ENCODE measurements at places on chromosomes 1 and 21.

DNA sequence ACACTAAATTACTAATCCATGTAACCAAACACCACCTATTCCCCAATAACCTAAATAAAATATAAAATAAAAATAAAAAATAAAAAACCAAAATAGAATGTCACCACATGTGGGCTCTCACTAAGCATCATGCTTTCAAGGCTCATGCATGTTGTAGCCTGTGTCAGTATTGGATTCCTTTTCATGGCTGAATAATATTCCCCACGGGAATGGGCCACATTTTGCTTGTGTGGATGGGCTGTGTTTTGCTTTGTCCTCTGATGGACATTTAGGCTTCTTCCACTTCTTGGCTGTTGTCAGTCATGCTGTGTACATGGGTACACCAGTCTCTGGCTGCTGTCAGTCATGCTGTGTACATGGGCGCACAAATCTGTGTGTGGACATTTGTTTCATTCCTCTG lies 3.2 kb downstream of the KRTAP10-6 start:
- DNase-seq, result no peak

- no peak for DNase-seq
These were observed 225.9 kb upstream of the CSF3R start for GRCh38 chr1:36708587-36708986.

DNA sequence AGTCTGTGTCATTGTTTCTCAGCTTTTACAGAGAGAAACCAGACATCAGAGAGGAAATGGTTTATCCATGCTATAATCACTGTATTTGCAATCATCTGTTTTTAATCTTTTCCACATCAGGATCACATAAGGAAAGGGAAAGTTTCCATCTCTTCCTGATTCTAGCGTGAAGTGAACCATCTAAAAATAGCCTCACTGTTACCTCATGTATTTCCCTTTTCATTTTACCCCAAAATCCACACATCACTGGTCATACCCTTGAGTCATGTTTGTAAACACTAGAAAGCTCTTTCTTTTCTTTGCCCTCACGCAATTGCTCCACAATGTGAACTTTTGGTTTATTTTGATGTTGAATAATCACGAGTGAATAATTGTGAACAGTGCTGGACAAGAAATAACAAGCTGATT lies 146.0 kb downstream of the PLA2G4A start:
- DNase-seq, result peak; percentile 88

- no peak for DNase-seq
These were observed 8.7 kb downstream of the ZC3H12A start for GRCh38 chr1:37482796-37483744.

- DNase-seq, result peak; percentile 46
These were observed 128.5 kb upstream of the ERRFI1 start for GRCh38 chr1:8154621-8155052.

- DNase-seq, result peak; percentile 16
These were observed 34.2 kb downstream of the IGFN1 start for GRCh38 chr1:201224666-201225370.

DNA sequence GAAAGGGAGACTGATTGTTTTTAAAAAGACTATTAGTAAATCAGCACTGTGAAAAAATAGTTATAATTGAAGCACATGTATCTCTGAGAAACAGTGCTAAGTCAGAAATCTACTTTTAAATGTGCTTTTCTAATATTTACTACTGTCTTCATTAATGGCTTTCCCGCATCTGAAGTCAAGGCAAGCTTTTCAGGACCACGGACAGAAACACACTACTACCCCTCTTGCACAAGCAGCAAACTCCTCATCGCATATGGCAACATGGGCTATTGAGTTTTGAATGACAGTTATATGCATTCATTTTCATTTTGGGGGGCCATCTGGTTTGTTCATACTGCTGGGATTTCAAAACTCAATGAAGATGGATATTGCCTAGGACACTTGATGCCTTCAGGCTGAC lies 433.4 kb upstream of the CAMK1G start:
- peak; percentile 57 for DNase-seq

- peak; percentile 4 for DNase-seq
These were observed 31.6 kb downstream of the AGT start for GRCh38 chr1:230682274-230682673.

GRCh38 chr21:26626187-26626586 lies 53.1 kb upstream of the CYYR1 start:
- DNase-seq, result no peak

- DNase-seq, result no peak
These were observed 5.3 kb downstream of the PTPN14 start for GRCh38 chr1:214546084-214546483.

GRCh38 chr1:33298623-33299277 lies 22.1 kb downstream of the A3GALT2 start:
- peak; percentile 71 for DNase-seq

DNA sequence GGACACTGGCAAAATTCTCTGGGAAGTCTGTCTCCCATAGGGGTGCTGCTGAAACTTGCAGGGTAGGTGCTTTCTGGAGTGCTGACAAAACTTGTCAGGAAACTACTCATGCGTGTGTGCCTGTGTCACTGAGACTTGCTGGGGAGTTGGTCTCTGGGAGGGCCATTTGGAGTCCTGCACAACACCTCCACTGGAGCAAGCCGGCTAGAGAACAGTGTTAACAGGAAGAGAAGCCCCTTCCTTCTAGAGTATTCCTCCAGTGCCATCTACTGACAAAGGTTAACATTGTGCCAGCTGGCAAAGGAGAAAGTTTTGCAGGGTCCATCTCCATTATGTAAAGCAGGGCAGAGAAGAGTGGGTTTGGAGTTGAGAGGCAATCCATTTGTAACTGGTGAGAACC lies 30.0 kb downstream of the ZMYM4 start:
- DNase-seq, result peak; percentile 64

DNA sequence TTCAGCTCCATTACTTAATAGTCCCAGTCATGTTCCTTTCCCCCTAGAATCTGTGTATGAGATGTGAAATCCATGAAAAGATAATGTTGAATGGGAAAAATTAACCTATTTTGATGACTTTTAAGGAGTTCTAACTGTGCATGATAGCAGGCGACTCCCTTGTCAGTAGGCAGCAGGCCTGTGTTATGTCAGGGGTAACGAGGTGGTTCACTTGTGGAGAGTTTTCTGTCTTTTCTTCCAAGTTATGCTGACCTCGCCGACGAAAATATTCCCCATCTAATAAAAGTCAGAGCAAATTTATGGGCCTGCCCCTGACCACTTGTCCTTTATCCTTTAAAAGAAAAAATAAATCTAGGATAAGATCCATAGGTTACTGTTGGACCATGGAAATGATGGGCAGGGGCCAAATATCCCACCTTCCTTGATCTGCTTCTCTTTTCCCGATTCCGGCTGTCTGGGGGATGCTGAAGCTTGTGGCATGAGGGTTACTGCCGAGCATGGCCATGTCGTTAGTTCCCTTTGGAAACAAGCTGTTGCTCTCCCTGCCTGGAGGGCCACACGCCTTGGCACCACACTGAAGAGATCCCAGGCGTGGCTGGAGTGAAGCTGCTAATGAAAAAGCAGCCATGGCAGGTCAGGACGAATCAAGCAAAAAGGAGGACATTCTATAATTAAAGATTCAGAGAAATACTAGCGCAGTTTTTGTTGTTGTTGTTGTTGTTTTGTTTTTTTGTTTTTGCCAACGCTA lies 93.8 kb downstream of the ROR1 start:
- DNase-seq, result no peak

DNA sequence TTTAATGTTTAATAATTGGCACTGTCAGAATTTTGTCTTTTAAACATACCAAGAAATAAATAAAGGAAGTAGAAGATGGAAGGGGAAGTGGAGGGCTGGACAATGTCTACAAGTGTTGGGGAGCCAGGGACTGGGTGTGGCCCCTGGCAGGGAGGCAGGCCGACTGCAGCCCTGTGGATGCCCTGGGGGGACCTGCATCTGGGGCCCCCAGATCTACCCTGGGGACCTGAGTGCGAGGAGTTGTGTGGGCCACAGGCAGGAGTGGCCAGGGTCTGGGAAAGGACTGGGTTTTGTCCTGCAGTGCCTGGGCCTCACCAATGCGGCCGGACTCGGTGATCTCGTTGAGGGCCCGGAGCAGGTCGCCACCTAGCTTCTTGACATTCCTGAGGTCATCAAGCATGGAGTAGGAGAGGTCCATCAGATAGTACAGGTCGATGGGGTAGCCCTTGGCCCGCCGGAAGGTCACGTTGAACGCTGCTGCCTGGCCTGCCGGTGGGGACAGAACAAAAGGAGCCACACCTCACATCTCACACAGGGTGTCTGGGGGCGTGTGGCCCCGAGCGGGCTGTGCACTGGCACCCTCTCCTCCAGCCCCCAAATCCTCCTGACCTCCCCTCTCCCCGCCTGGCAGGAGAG lies 17.5 kb downstream of the ITGB2 start:
- DNase-seq, result no peak

GRCh38 chr21:46154155-46154954 lies 1.0 kb downstream of the FTCD start:
- no peak for DNase-seq

DNA sequence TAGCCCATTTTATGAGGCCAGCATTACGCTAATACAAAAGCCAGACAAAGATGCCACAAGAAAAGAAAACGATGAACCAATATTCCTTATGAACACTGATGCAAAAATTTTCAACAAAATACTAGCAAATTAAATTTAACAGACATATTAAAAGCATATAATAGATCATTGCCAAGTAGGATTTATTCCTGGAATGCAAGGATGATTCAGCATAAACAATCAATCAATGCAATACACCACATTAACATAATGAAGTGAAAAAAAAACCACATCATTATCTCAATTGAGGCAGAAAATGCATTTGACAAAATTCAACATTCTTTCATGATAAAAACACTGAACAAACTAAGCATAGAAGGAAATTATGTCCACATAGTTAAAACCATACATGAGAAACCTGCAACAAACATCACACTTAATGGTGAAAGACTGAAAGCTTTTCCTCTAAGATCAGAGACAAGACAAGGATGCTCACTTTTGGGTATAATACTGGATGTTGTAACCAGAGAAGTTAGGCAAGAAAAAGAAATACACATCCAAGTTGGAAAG lies 22.9 kb upstream of the ATP1A1 start:
- DNase-seq, result no peak

DNA sequence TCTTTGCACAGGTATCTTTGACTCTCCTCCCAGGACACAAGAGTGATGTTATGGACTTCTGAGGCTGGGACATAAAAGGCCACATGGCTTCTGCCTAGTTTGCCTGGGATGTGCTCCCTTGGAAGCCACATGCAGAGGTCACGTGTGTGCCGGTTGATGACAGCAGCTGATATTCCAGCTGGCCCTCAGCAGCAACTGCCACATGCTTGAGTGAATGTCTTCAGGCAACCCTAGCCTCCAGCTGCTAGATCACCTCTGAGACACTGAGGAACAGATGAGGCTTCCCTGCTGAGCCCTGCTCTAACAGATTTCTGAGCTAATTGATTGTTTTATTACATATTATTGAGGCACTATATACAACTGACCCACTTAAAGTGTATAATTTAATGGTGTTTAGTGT lies 11.6 kb upstream of the AKR7A3 start:
- no peak for DNase-seq

- peak; percentile 24 for DNase-seq
These were observed 21.5 kb upstream of the LEFTY2 start for GRCh38 chr1:225962440-225962975.

- peak; percentile 0 for DNase-seq
These were observed 276.3 kb upstream of the GREM2 start for GRCh38 chr1:240888039-240888786.

DNA sequence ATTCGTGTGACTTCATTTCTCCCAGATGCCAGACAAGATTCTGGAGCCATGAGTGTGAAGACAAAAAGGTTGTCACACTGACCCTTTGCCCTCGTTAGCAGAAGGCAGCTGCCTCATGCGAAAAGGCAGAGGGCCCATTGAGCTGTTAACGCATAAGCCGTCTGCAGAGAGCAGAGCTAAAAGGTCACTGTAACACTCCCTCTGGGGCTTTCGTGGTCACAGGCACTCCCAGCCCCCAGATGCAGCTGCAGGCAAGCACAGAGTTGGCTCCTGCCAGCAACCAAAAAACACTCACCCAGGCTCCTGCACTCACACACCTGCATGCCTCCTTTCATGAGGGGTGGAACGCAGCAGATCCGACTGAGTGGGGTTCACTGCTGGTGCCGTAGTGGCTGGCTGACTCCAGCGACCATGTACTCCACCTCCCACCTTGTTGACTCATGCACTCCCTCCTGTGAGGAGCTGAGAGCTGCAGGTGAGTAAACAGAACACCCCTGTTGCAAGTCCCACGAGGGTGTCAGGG lies 287.5 kb downstream of the SMYD3 start:
- no peak for DNase-seq

DNA sequence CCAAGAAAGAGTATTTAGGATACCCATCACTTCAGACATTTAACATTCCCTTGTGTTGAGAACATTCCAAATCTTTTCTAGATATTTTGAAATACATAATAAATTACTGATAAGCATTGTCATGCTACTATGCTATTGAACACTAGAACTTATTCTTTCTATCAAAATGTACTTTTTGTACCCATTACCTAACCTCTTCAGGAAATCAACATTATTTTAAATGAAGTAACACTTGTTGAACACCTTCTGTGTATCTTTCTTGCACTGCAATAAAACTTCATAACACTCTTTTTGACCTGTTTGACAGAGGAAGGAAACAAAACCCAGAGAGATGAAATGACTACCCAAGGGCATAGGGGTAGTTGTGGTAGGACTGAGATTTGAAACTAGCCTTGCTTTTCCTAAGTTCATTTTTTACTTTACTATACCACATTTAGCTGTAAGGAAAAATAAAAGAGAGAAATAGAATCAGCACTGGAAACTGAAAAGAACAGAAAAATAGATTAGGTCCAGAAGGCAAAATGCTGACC lies 99.4 kb downstream of the UCHL5 start:
- DNase-seq, result no peak

DNA sequence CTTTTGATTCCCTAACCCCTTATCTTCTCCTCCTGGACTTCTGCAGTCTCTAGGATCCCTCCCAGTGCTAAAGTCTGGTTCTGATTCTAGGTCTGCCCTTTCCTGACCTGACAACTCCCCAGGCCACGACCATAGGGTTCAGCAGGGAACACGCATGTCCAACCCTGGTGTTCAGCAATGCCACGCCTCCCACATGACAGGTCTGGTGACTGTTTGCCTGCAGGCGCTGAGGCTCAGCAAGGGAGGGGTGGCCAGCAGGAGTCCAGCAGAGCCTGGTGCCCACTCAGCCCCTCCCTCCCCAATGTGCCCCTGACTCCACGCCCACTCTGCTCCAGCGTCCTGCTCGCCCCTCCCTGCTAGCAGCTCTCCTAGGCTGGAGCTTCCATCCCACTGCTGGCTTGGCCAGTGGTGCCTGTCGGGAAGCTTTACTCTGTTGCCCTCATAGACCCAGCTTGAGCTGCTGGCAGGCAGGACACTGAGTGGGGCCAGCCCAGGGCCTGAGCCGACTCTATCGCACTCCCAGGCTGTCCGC lies 17.3 kb downstream of the SLC9A1 start:
- no peak for DNase-seq

DNA sequence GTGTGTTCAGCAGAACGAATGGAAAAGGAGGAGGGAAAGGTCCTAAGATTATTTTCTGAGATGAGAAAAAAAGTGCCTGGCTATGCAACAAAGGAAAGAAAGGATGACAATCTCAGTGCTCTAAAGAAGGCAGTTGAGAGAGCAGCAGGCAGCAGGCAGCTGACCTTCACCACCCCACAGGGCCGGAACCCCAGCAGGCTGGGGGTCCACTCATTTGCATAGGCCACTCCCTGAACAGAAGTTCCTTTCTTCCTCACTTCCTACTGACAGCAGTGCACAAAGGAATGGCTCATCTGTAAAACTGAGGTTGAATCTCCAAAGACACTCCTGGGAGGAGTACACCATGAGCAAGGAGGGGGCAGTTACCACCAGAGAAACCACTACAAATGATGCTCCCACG lies 41.4 kb upstream of the TNR start:
- no peak for DNase-seq

- no peak for DNase-seq
These were observed 19.9 kb downstream of the HIPK1 start for GRCh38 chr1:113949007-113949406.

GRCh38 chr1:78949227-78949626 lies 57.3 kb downstream of the ADGRL4 start:
- no peak for DNase-seq

Measured in fibroblast of pulmonary artery (primary cell).